Stimulated activated CD4-positive, alpha-beta T cell treated with anti-CD3 and anti-CD28 coated beads, TNF-alpha, amount 100 ng/mL, for 4 hours (primary cell): ENCODE measurements at places on chromosomes 3 and 15.

GRCh38 chr3:172410702-172411477 lies 37.4 kb downstream of the GHSR start:
- no peak for DNase-seq

DNA sequence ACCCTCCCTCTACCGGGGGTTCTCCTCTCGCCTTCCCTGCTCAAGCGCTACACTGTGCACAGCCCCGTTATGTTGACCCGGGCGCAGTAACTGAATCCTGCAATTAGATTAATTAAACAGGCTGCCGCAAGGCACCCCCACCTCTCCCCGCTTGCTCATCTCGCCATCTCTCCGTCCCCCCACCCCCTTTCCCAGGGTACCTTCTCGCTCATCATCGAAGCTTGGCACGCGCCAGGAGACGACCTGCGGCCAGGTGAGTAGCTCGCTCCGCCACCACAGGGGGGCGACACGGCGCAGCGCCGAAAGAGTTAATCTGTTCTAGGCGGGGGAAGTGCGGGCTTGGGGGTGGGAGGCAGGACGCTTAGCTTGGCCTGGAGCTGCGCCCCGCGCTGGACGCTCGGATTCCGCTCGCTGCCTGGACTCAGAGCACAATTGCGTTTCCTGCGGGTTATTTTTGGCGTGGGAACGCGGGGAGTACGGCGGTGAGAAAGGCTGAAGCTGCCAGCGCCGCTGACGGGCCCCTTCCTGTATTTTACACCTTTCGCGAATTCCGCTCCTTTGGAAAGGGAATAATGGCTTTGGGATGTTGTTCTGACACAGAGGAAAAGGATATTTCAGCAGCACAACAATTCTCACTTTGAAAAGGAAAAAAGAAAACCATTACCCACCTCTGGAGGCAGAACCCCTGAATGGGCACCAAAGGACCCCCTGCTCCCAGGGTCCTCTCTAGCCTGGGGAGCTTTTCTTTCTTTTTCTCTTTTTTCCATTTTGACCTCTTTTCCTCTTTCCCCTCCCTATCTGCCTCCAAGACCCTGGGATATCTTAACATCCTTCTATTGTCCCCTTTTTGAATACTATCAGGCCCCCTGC lies 1.5 kb downstream of the DLL4 start:
- DNase-seq: no peak

GRCh38 chr3:29335438-29335837 lies 54.6 kb downstream of the RBMS3 start:
- DNase-seq: no peak

DNA sequence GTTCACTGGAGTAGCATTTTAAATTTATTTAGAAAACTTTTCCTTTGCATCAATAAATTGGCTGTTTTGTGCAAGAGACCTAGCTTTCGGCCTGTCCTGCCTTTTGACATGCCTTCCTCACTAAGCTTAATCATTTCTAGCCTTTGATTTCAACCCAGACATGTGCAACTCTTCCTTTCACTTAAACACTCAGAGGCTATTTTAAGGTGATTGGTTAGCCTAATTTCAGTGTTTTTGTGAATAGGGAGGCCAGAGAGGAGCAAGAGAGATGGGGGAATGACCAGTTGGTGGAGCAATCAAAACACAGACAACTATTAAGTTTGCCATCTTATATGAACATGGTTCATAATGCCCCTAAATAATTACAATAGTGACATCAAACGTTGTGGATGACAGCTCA lies 333.4 kb downstream of the SLC9A9 start:
- no peak for DNase-seq

DNA sequence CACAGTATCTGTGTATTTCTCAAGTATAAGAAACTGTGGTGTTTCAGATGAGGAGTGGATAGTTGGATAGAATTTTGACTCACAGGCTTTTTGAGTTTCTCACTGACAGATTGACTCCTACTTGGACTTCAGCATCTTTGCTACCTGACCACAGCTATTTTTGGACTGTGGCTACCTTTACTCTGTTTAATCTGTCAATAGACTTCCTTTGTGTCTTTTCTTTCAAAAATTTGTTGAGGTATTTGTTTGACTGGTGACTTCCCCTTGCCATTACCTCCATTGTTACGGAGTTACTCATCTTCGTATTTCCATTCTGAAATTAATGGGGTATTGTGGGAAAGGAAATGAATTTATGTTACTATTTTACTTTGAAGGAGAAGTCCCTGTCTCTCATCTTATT lies 123.8 kb downstream of the AGBL1 start:
- DNase-seq: no peak

- no peak for DNase-seq
These were observed 12.4 kb upstream of the AADACL2 start for GRCh38 chr3:151721294-151721693.

- no peak for DNase-seq
These were observed 391.4 kb upstream of the FRG2C start for GRCh38 chr3:75272691-75273090.

DNA sequence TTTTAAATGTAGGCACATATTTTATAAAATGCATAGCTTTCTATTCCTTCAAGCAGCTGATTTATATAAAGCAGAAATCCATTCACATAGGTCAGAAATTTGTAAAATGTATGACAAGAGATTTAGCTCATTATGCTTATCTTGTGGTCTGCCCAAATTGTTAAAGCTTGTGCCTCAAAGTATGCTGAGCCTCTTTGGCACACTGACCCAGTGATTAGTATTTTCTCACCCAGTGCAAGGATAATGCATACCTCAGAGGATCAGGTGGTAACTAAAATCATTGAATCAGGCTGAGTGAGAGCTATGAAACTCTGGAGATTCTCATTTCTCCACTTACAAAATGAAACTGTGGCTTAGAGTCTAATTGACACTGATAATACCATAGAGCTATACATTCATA lies 533.3 kb downstream of the FGF12 start:
- DNase-seq: no peak

DNA sequence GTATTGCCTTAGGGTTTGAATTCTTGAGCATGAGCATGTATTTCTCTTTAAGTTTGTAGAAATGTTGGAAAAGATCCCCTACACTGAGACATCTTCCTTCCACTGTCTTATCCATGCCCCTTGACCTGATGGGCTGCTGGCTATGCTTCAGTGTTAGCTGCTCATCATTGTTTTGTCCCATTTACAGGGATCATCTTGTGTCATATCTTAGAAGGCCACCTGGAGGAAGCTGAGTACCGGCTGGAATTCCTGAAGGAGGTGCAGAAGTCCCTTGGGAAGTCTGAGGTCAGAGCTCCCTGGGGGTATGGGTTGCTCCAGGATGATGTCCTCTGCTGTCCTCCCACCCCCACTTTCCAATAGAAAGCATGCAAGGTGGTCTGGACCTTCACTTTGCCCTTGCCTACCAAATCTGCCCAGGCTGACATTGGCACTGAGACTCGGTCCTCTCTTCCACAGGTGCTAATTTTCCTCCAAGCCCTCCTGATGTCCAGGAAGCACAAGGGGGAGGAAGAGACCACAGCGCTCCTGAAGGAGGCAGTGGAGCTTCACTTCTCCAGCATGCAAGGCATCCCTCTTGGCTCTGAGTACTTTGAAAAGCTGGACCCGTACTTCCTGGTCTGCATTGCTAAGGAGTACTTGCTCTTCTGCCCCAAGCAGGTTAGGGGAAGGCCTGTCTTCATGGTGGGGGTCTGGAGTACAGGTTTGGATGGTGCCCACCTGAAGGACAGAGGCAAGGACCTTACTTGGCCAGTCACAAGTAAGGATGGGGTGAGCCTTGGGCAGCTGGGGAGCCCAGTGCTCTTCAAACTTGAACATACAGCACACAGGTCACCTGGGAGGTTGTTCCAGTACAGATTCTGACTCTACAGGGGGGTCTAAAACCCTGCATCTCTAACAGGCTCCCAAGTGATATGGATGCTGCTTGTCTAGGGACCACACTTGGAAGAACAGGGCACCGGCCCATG lies 17.7 kb downstream of the TTC21A start:
- no peak for DNase-seq

DNA sequence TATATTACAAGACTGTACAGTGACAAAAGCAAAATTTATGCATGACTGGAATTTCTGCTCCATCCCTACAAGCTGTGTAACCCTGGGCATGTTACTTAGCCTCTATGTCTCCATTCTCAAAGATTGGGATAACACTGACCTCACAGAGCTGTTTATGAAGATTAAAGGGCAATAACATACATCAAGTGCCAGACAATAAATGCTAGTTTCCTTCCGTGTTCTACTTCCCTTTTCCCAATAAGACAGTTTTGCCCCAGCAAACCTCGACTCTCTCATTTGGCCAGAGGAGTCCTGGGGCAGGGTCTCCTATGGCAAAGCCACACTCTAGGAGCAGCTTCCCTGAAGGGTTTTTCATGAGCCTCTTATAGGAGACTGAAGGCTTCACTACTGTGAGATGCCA lies 7.5 kb downstream of the HEXA start:
- no peak for DNase-seq

DNA sequence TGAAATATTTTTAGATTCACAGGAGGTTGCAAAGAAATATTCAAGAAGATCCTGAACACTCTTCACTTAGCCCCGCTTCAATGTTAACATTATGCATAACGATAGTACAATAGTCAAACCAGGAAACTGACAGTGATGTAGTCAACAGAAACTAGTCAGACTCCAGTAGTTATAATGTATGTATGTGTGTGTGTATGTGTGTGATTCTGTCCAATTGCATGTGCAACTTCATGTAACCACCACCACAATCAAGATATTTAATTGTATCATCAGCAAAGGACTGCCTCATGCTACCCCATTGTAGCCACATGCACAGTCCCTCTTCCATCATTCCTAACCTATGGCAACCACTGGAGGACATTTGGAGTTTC lies 77.9 kb downstream of the APBA2 start:
- DNase-seq: no peak

GRCh38 chr3:151197981-151198767 lies 4.8 kb downstream of the GPR171 start:
- DNase-seq: no peak

DNA sequence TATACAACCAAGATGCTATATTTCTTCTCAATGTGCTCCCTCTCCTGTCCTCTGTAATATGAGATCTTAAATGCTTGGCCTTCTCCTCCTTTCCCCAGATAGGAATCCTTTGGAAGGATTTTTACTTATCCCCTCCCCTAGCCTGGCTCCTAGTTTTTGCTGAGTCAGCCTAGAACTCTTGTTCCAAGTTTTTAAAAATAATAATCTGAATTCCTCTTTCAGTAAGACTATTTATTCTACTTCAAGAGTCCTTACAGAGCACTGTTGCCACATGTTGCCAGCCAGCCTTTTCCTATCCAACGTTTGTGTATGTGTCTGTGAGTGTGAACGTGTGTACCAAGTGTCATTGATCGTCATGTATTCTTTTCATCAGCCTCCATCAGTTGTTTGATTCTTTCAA lies 11.0 kb upstream of the KCNMB2 start:
- no peak for DNase-seq

DNA sequence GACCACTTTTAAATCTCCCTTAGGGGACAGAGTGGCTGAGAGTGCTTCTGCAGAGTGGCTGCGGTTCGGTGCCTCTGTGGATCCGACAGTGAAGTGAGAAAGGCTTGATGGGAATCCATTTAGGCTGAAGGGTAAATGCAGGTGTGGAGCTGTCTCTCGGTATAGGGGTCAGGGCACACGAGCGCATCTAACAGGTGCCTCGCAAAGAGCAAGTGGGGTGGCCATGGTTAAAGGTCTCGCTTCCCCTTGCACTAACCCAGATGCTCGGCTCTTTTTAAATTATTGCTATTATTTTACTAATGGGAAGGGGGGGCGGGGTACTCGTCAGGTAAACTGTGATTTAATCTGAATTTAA lies 598 bp upstream of the GJD2 start:
- DNase-seq: no peak

- DNase-seq: no peak
These were observed 448 bp downstream of the SHISA5 start for GRCh38 chr3:48503401-48504050.

DNA sequence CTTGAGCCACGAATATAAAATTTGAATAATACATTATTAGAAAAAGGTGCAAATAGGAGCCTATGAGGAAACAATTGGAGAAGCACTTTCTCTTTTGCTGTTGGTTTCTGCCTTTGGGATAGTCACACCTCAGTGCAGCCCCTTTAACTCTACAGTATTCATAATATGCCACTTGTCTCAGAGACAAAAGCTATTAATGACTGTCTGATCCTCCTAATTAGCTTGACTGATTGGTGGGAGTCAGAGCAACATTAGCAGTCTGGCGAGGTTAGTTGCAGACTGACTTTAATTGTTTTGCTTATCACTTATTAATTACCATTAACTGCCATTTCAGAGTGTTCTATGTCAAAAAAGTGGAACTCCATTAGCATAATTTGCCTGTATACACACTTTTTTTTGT lies 225.0 kb upstream of the ARHGEF26 start:
- DNase-seq: no peak

DNA sequence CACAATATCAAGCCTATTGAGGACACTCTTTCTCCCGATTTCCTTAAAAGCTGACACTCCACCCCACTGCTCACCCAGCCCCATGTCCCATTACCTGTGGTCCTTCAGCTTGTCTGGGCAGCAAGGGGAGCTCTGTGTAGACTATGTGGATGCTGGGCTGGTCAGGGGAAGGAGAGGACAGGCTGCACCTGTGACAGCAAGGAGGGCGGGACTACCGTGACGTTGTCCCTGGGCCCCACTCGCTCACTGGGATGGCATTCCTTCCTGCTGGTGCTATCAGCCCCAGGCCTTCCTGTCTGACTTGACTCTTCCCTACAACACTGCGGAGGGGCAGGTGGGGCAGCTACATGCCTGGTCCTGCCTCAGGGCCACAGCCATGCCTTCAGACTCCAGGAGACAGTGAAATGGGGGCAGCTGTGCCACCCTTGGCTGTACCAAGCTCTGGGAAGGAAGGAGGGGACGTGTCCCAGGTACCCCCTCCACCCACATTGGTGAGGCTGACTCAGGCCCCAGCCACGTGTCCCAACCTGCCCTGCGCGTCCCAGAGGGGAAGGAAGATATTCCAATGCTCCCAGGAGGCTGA lies at the start of gene TMEM40:
Gene TMEM40 (minus strand): TSS at position 163 of the 583 bp plus-strand sequence. CDS start 9,427 bp downstream, outside the sequence.
- no peak for DNase-seq

GRCh38 chr15:67585681-67586080 lies 43.2 kb downstream of the MAP2K5 start:
- DNase-seq: no peak

- DNase-seq: no peak
These were observed 515.6 kb upstream of the SGO1 start for GRCh38 chr3:20701641-20702040.
